ENCODE measurements at places on chromosomes 2 and 18.
A peak's percentile ranks its signal among the peaks of the same experiment; 100 is the strongest.

DNA sequence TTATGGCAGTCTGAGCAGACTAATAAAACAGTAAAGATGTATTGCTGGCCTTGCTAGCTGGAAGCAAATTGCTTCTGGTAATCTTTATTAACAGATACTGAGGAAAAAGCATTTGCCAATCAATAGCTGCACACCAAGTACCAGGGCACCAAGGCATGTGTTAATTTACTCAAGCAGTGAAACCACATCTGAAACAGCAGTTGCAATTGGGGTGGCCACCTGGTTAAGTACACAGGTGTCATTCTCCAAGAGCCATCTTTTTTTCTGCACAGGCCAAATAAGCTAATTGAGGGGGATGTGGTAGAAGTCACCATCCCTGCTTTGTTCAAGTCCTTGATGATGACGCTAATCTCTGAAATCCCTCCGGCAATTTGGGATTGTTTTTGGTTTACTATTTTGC lies 8.6 kb upstream of the SEH1L start:
- no peak for DNase-seq

- DNase-seq = no peak
These were observed 81.5 kb downstream of the DYSF start for GRCh38 chr2:71534826-71535225.

GRCh38 chr18:79569720-79570119 lies 109.9 kb upstream of the CTDP1 start:
- DNase-seq = no peak

DNA sequence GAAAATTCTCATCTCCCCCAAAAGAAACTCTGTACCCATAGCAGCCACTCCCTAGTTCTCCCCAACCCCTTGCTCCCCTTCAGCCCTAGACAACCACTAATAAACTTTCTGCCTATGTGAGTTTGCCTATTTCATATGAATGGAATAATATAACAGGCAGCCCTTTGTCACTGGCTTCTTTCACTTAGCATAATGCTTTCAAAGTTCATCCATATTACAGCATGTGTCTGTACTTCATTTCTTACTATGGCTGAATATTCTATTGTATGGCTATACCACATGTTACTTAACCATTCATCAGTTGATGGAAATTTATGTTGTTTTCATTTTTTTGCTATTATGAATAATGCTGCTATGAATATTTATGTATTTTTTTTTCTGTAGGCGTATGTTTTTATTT lies 442.9 kb downstream of the SLC4A3 start:
- no peak for DNase-seq

DNA sequence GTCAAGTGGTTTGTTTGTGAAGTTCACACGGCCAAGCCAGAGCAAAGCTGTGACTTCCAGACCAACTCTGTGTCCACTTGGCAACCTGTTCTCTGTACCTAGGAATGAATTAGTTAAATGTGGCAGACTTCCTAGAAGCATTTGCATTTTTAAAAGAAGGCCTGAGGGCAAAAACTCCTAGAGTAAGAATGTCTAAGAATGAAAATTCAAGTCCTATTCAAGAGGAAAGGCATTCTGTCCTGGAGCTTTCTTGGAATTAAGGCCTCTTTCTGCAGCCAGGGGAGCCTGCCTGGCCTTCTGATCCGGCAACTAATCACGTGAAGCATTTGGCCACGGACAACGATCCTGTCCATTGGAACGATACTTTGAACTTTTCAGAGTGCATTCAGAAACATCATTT lies 155.0 kb downstream of the SETBP1 start:
- DNase-seq = no peak

DNA sequence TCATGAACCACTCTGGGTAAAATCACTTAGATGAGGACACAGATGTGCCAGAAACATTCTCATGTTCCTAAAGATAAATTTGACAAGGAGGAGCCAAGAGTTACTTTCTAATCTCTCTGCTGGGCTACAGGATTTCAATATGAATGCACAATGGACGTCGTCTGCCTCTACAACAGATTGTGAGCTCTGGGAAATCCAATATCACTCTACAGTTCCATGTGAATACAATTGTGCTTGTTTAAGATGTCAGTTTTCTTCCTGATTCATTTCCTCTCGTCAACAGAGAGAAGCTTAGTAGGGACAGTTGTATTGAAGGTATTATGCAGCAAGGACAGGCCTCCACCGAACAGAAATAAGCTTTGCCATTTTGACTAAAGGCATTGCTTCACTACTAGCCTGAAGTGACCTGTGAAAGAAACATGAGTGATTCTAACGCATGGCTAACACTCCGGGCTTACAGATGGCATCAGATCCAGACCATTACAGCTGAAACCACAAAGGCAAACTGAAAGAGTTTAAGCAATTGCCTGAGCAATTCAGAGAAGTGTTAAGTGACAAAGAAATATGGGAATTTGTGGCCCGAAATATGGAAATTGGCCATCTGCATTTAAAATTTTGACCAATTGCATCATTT lies 1591.5 kb downstream of the LRP1B start:
- no peak for DNase-seq

- DNase-seq = no peak
These were observed 871.8 kb downstream of the SLC4A3 start for GRCh38 chr2:220499225-220499624.

DNA sequence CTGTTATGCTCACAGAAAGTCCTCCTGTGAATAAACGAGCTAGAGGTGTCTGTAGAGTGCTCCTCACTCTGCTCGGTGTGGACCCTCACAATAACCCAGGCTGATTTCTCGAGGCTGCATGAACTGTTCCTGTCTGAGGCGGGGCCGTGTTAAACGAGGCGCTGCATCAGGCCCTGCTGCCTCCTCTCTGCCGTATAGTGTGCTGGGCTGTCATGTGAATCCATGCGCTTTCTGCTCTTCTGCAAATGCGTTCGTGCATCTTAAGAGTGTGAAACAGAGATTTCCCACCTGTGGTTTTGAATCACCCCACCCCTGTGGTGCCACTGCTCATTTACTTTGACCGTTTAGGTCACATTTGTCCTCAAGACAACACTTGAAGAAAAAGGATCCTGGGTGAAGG lies 26.2 kb downstream of the TRAF3IP1 start:
- DNase-seq = no peak

- no peak for DNase-seq
These were observed 224.2 kb downstream of the NUP35 start for GRCh38 chr2:183348492-183348891.

GRCh38 chr2:45957533-45958227 lies 306.2 kb downstream of the PRKCE start:
- DNase-seq = no peak

DNA sequence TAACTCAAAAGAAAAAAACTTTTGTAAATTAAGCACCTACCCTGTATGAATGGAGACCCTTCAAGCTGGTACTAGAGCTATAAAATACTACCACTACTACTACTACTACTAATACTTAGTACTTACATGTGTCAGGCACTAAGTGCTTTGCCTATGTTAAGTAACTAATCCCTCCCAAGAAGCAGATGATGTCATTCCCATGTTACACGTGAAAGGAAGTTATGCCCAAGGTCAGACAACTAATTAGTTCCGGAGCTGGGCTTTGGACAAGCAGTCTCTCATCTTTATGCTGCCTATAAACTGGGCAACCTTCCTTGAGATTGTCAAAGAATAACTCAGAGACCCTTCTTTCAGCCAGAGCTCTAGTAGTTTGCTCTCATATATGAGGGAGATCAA lies 13.9 kb upstream of the ATP6V1B1 start:
- DNase-seq = no peak

- peak; percentile 45 for DNase-seq
These were observed 32.6 kb upstream of the KCMF1 start for GRCh38 chr2:84938194-84938879.

DNA sequence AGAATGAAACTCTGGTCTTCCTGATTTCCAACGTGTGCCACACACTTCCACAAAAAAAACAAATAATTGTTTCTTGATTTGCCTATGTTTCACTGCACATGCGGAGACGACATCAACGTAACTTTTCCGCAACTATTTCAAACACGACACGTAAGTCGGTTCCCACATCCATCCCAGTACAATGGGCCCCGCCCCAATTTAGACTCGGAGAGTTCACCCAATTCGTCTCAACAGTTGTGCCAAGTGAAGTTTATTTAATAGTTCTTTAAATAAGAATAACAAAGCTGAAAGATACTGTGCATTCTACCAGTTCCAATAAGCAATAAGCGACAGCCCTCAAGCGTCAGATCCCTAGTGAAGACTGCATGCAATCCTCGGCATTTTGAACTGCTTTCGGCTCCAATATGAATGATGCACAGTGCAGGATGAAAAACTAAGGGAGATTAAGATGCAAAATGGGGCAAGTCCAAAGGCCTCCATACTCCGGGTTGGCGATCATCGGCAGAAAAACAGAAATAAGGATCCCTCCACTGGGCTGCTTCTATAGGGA lies 664 bp downstream of the CCT4 start:
- DNase-seq = no peak

GRCh38 chr18:473802-474201 lies 26.7 kb downstream of the COLEC12 start:
- DNase-seq = no peak

- no peak for DNase-seq
These were observed 60.1 kb upstream of the LDLRAD4 start for GRCh38 chr18:13158428-13158827.

- DNase-seq = peak; percentile 57
These were observed 114.2 kb upstream of the SERTAD2 start for GRCh38 chr2:64767670-64768468.
